ENCODE measurements at places on chromosomes 7 and 10.

GRCh38 chr7:125375942-125376341 lies 446.3 kb upstream of the POT1 start:
- DNase-seq, result no peak

DNA sequence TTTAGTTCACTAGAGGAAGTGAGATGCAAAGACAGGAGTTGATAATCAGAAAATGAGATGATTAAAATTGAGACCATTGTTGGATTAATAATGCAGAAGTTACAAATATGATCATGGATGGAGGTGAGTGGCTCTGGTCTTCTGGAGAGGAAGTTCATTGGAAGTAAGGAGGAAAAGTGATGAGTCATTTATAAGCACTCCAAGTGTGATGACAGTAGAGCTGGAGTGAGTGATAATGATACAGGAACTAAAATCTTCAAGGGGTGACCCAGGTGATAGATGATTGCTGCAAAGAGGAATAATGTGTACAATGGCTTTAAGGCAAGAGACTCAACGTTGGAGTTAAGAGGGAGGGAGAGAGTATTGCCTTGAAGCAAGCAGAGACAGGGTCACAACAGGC lies 20.7 kb downstream of the ZNF32 start:
- no peak for DNase-seq

- DNase-seq, result no peak
These were observed 15.4 kb downstream of the AHCYL2 start for GRCh38 chr7:129240119-129240820.

DNA sequence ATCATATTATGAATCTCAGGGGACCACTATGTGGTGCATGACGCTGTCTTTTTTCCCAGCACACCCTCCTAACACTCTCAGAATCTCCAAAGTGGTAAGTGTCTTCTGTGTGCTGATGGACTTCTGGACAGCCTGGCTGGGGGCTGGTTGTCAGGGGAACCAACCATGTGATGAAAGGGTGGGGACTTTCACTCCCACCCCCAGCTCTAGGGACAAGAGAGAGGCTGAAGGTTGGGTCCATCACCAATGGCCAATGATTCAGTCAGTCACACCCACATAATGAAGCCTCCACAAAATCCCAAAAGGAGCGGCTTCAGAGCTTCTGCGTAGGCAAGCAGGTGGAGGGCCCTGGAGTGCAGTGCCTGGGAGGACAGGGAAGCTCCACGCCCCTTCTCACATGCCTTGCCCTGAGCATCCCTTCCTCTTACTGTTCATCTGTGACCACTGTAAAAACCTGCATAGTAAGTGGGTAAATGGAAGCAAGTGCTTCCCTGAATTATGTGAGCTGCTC lies 44.6 kb downstream of the RASGEF1A start:
- no peak for DNase-seq

DNA sequence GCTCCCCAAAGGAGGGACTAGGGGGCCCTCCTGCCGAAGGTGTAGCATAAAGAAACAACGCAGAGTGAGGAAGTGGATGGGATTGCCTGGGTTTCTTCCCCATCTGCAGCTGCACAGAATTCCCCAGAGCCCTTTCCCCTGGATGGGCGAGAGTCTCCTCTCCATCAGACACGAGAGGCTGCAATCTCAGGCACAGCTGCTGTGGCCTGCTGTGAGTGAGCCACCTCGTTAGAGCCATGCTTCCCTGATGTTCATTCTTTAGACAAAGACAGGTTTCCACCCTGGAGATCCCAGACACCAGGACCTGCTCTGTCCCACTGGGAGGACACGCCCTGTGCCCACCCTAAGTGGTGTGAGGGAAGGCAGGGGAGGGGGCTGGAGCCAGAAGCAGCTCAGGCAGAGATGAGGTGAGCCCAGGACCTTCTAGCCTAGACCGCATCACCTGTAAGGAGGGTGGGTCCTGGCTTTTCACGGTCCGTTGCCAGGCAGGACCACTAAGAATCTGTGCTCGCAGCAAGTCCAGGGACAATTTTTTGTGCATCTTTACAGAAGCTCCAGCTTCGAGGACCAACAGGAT lies 268.6 kb upstream of the TCERG1L start:
- DNase-seq, result no peak

GRCh38 chr10:108275895-108276685 lies 1111.6 kb upstream of the SORCS1 start:
- no peak for DNase-seq

- no peak for DNase-seq
These were observed 162.5 kb upstream of the KCTD7 start for GRCh38 chr7:66466081-66466600.

GRCh38 chr10:119658274-119658673 lies 7.1 kb downstream of the BAG3 start:
- DNase-seq, result no peak

- no peak for DNase-seq
These were observed 76.0 kb downstream of the TYW1B start for GRCh38 chr7:72751978-72752377.

- DNase-seq, result no peak
These were observed 154.6 kb downstream of the EBF3 start for GRCh38 chr10:129809431-129809830.

- DNase-seq, result no peak
These were observed 89.8 kb upstream of the PPP2R2D start for GRCh38 chr10:131810805-131811629.
